AG04450 (cell line): ENCODE measurements at places on chromosomes 6 and 20. TPM values are rescaled to one million over a fixed set of nuclear protein-coding genes. Genes with fewer than 3 reads are reported as not detected.

DNA sequence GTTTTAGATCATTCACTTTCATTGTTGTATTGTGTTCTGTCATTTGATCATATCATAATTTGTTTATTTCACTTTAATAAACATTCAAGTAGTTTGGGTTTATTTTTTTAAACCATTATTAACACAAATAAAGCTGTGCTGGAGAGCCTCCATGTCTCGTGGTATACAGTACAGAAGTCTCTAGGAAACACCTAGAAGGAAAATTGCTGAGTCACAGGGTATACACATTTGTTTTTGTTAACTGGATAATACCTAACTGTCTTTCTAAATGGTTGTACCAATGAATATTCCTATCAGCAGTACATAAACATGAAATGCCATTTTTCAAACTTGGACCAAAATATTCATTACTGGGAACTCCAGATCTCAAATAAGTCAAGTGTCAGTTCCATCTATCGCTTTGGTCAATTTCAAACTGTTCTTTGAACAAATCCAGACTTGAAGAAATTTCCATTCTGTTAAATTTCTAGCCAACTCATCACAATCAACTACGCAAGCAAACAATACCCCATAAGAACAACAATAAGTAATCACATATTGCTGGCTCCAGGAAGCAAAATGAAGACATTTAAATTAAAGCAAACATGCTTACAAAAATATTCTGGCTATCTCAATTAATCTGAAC lies 138.1 kb downstream of the ATXN1 start:
- DNase-seq = no peak

Gene BFSP1
- 2.3 and 2.9 TPM in 2 replicates for polyA plus RNA-seq

- DNase-seq = no peak
Measured at GRCh38 chr6:108562503-108562993, 1.8 kb downstream of the FOXO3 start.

DNA sequence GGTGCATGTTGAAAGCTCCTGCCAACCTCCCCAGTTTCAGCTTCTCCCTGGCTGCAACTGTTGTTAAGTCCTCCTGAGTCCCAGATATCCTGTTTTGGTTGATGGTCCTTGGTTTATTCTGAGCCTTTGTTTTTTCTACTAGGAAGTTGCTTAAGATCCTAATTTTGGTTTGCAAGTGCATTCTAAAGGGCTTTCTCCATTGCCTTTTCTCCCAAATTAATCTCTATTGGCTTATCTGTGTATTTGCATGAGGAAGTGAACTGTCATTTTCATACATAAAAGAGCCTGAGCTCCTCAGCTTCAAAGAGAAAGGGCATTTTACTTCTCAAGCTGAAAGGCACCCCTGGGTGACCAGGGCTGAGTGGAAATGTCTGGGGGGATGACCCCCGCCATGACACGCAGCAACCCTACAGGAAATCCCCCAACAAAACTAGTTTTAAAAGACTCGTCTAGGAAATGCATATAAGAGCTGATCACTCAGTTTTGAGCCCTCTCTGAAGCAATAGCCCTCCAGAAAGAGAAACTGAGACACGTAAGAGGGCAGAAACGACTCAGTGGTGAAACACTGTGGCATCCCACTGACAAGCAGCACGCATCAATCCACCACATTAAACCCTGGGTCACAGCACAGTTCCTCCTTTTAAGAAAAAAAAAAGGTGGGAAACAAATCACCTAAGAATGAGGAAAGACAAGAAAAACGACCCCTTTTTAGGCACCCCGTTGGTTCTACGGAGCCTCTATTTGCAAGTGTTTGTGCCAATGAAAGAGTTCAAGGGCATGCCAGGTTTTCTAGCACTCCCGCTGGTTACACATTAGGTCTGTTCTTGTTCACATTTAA lies 140.9 kb downstream of the THBS2 start:
- DNase-seq = no peak

GRCh38 chr6:12751694-12752325 lies 35.2 kb downstream of the PHACTR1 start:
- no peak for DNase-seq

DNA sequence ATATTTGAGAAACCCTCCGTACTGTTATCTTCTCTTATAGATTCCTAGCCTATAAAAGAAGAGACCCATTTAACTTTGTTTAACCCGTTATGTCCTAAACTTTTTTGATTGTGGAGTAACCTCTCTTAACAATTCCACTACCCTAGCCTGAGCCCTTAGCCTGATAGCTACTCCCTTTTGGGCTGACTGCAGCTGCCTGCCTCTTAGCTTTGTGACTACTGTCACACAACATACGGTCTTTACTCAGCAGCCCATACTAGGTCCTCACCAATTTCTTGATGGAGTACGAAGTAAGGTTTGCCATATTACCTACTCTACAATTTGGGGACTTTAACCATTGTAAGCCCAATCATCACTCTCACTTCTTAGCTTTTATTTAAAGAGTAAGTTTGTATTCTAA lies 72.7 kb downstream of the QRSL1 start:
- no peak for DNase-seq

DNA sequence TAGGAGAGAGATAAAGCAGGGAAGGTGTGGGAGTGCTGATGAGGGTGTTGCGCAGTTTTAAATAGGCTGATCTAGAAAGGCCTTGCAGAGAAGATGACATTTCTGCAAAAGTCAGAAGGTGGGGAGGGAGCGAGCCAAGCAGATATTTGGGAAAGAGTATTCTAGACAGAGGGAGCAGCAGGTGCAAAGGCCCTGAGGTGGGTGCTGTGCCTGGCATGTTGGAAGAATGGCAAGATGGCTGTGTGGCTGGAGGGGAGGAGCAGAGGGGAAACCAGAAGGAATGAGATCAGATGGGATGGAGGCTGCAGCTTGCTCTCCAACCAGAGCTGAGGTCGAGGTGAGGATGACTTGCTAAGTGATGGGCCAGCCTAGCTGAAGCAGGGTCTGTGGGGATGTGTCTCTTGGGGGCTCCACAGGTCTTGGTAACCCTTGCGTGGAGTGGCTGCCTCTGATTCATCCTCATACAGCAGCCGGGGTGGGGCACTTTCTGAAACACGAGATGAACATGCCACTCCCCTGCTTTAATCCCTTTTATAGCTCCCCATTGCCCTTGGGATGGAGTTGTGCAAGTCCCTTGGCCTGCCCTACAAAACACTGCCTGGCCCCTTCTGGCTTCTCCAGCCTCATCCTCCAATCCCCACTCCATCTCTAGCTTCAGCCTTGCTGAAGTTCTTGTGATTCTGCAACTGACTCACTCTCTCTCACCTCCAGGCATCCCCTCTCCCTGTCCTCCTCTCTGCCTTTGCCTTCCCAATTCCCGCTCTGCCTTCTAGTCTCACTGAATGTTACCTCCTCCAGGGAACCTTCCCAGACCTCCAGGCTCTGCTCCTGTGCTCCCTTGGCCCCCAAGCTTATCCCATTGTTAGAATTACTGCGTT lies 94.1 kb downstream of the CDH22 start:
- no peak for DNase-seq

Gene TTBK1
- not detected in 2 replicates for polyA plus RNA-seq

Gene FAM83C
- not detected in 2 replicates for polyA plus RNA-seq

Gene MLN
- polyA plus RNA-seq = not detected in 2 replicates

Gene LCA5
- polyA plus RNA-seq = 2.8 and 4.2 TPM in 2 replicates

- no peak for DNase-seq
Measured at GRCh38 chr20:3751675-3752385, 15.7 kb downstream of the ADISSP start.

GRCh38 chr20:41027872-41028358 lies 707 bp upstream of the TOP1 start:
- DNase-seq = no peak

Gene RNF144B
- polyA plus RNA-seq = 0.25 and 0.35 TPM in 2 replicates

GRCh38 chr6:132490024-132490423 lies 22.9 kb downstream of the STX7 start:
- no peak for DNase-seq

DNA sequence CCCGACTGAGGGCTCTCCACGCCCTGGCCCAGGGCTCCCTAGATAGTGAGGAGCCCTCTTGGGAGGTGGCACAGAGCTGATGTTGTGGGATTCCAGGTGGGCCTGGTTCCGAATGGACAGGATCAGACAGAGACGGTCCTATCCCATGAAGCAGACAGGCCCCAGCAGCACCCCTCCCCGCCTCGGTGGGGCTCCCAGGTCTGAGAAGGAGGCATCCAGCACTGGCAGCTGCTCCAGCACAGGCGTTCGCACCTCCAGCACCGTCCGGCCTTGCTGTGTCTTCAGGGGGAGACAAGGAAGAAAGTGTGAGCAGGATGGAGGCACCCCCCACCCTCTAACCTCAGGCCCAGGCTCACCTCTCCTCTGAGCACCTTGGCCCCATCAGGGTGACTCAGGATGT lies 28.7 kb downstream of the COL11A2 start:
- no peak for DNase-seq

Gene SLC35F1
- 0.07 and 0.14 TPM in 2 replicates for polyA plus RNA-seq

Gene PLCB4
- 13.0 and 18.6 TPM in 2 replicates for polyA plus RNA-seq

DNA sequence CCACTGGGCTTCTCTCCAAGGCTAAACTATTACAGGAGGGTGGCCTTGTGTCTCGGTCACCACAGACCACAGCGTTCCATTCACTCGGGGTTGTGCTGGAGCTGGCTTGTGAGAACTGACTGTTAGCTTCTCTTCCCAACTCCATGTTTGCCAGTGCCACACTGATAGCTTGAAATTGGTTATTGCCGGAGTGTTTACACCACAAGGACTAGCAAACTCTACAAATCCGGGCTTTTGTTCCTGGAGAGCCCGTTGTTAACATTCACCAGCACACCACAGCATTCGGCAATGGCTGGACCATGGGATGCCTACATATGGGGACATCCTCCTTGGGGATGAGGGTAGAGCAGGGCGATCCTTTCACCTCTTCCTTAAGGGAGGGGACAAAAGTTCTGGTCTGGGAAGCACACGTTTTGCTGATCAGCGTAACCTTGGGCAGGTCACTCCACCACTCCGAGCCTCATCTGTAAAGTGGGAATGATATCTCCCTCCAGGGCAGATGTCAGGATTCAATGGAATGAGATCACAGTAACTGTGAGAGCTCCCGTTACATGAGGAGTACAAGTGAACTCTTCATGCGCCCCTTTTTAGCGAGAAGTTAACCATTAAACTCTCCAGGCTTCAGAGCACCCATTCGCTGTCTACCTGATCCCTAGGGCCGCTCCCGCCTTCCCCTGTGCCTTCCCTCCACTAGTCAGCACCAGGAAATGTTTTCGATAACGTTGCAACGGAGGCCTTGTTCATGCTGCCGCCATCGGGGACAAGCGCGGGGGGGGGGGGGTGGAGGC lies 41.7 kb upstream of the TTPAL start:
- no peak for DNase-seq

Gene C6orf58
- 0.12 TPM in 1 of 2 replicates, not detected in the other for polyA plus RNA-seq

DNA sequence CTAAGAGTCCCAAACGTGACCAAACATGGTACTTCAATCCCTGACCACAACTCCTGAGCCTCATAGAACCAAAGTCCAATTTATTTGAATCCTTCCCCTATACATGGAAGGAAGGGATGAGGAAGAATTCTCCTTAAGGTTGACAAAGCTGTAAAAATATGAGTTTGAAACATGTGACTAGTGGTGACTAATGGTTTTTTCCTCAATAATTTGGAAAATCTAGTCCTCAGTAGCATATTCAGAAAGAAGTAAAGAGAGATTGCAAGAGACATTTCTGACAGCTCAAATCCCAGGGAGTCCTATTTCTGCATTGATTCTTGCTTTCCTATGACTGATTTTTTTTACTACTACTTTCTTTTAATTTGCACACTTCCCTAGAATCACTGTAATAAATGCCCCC lies 443.7 kb downstream of the FRK start:
- DNase-seq = no peak

DNA sequence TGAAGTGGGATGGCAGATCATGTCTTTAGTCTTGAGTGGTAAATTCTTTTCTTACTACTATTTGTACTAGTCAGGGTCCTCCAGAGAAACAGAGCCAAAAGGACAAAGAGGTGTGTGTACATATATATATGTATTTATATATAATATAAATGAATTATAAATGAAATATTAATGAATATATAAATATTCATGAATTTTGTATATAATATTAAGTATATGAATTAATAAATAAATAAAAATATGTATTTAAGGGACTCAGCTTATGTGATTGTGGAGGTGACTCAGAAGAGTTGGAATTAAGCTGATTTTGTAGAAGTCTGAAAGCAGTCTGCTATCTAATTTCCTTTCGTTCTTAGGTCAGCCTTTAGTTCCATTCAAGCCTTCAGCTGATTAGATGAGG lies 265.3 kb upstream of the MMS22L start:
- DNase-seq = no peak
